Left renal pelvis (tissue), 4 donors: ENCODE measurements at places on chromosomes 11 and 22.

DNA sequence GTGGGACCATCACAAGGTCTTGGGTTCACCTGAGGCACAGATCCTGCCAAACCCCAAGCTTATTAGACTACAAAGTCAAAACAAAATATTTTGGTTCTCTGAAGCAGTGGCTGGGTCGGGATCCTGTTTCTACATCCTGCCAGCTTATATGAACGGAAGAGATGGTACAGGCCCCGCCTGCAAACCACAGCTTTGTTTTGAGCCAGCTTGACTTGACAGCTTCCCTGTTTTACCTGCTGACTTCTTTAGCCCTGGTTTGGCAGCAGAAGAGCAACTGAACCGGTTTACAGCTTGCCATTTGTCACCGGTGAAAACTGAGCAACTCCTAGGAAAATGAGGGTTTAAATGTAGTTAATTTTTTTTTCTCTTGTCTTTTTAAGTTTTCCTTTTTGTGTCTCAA is 11.4 kb downstream of the PACS1 start:
- DNase-seq, result no peak

DNA sequence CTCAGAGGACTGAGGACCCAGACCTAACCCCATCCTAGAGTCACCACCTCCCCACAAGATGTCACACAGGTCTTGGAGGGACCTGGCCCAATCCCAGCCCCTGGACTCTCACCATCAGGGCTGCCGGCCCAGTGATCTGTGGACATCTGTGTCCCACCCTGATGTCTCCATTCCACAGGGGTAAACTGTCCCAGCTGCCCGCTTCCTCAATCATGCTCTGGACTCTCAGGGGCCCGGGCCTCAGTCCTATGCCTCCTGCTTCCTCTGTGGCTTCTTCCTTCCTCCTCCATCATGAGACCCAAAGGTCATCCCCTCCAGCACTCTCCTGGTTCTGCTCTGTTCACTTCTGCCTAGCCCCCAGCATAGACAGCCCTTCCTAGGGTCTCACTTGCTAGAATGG is 32.2 kb downstream of the ARAP1 start:
- no peak for DNase-seq

- DNase-seq, result no peak
Measured at GRCh38 chr11:57751676-57752253, at the start of gene BTBD18. TSS of gene BTBD18 (minus strand) at chr11:57751819. CDS start at chr11:57751188, 631 bp downstream.

- no peak for DNase-seq
Measured at GRCh38 chr11:133337951-133338418, 194.3 kb downstream of the OPCML start.

GRCh38 chr11:18706330-18707243 is 8.0 kb downstream of the TMEM86A start:
- no peak for DNase-seq

- peak; percentile 84 for DNase-seq
Measured at GRCh38 chr22:40396882-40397281, 26.5 kb downstream of the SGSM3 start.

GRCh38 chr22:35731321-35731720 is 13.6 kb downstream of the APOL5 start:
- DNase-seq, result no peak
